ENCODE measurements at places on chromosomes 16 and 17.

DNA sequence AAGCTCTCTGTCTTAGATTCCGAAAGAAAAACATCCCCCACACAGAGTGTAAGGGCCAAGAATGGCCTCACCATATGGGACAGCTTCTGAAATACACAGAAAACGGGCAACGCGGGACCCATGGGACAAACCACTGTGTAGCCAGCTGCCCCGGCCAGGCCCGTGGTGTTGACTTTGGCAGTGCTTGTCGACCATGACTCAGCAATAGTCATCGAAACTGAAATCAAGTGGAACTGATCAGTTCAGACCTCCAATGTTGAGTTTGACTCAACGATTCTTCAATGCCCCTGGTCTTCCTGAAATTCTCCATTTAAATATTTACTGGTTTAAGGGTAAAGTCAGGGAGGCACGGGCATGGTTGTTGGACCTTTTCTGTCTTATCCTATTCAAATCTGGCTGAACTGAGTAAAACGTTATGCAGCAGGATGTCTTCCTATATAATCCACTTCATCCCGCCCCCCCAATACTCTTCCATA is 27.5 kb downstream of the ZFHX3 start:
- no peak for DNase-seq

GRCh38 chr17:82517230-82517865 is 2.2 kb upstream of the FOXK2 start:
- DNase-seq, result no peak

- DNase-seq, result no peak
Observed at GRCh38 chr16:61654962-61655361, 381.3 kb downstream of the CDH8 start.

GRCh38 chr17:41326173-41327145 is 10.9 kb upstream of the KRTAP17-1 start:
- no peak for DNase-seq

DNA sequence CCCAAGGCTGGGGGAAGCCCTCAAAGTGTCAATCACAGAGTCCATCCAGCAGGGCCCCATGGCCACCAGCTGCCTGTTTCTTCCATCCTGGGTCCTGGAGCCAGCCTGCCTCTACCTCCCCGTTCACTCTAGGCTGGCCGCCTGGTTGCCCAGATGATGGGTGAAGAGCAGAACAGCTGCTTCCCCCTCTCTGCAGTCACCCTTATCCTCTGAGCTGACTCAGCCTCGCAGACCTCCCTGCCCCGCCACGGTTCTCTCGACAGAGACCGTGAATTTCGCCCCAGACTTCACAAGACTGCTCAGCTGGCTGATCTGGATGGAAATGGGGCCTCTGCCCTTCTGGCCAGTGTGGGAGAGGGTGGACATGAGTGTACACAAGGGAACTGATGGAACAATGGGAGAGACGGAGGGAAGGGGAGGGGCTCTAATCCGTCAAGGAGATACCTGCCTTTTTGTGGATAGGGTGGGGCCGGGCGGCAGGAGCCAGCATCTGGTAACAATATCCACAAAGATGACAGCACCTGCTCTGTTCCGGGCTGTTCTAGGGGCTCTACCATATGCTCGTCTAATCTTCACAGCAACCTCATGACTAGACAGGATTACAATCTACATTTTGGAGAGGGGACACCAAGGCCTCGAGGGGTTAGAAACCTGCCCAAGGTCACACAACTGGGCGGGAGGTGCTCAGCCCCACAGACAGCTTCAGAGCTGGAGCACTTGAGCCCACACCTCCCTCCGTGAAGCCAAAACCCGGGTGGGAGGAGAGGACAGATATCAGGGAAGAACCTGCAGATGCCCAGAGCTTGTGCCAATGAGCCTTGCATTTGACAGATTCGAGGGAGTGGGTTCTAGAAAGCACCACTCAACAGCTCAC is 136.0 kb downstream of the SDK2 start:
- no peak for DNase-seq

DNA sequence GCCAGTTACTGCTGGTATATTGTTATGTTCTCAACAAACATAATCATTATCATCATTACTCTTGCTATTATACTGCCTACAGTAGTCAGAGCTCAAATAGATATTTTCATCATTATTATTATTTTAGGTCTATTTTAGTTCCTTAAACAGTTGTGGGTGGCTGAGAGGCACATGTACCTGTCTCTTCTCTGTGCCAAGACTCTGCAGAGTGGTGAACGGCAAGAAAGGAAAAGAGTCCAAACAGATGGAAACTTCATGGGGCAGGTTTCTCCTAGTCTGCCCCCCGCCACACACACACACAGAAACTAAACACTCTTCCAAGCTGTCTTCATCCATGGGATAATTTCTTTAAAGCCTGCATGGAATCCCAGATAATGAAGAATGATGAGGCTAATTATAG is 77.7 kb upstream of the CLEC3A start:
- no peak for DNase-seq

DNA sequence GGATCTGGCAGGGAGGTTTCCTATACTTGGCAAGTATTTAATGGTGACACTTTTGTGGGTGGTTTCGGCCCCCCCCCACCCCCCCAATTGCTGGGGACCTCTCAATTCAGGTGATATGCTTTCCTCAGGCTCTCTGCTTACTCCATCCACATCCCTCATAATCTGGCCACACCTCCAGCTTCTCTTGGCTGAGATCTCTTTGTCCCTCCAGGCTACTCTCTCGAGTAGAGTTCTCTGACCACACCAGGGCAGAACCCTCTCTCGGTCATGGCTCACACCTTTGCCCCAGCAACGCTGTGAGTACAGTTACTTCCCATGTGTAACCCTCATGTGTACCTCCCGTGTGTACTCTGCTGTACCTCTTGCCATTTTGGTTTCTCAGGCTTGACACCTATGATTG is 34.1 kb upstream of the SRSF1 start:
- no peak for DNase-seq

DNA sequence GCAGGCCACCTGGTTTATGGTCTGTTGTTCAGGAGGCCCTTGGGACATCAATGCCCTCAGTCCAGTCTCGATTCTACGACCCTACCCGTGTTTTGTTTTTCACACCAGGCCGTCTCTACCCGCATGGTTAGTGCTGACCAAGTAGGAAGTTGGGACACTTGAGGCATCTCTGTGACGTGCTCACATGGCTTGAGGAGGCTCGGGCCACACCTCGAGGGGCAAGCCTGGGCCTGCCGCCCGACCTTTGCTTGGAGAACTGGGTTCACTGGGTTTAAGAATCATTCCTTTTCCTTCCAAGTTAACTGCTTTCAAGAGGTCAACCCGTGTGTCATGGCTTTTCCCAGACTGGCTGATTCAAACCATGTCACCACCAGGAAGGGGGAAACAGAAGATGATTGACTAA is 86.8 kb downstream of the CMIP start:
- DNase-seq, result no peak

- no peak for DNase-seq
Observed at GRCh38 chr17:74296548-74296936, 22.5 kb downstream of the DNAI2 start.

DNA sequence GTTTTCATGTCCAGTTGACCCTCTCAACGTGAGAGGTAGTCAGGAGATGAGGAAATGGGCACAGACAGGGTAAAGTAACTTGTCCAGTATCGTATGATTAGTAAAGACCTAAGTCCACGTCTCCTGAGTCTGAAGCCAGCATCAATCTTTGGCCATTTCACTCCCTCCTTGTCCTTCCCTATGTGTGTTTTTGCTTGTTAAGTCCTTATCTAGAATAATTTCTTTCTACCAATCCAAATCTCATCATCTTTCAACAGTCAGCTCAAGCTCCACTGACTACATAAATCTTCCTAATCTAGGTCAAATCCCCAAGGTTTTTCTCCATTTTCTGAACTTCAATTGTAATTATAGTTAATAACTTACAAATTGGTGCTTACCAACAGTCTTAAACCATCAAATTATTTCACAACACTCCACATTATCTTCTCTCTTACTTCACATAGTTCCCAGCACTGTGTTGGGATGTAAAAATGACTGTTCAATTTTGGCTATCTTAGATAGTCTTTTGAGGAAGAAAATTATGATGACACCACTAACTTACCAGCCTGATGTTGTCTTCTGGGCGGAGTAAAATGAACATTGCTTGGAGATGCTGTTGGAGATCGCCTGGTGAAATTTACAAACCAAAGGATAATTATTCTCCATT is 72.3 kb upstream of the CORO6 start:
- no peak for DNase-seq

DNA sequence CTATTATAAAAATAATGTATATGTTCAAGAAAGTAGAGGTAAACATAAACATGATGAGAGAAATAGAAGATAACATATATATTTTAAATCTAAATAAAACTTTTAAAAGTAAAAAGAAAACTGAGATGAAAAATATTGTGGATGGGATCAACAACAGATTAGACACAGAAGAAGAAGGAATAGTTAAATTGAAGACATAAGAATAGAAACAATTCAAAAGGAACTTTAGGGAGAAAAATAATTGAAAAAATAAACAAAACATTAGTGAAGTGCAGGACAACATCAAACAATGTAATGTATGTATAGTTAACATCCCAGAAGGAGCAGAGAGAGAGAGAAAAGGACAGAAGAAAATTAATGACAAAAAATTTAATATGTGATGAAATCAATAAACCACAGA is 228.1 kb upstream of the TNRC6C start:
- DNase-seq, result no peak

- no peak for DNase-seq
Observed at GRCh38 chr17:67431249-67432015, 54.4 kb downstream of the PITPNC1 start.

GRCh38 chr17:57724026-57724728 is 20.9 kb downstream of the CCDC182 start:
- DNase-seq, result no peak

DNA sequence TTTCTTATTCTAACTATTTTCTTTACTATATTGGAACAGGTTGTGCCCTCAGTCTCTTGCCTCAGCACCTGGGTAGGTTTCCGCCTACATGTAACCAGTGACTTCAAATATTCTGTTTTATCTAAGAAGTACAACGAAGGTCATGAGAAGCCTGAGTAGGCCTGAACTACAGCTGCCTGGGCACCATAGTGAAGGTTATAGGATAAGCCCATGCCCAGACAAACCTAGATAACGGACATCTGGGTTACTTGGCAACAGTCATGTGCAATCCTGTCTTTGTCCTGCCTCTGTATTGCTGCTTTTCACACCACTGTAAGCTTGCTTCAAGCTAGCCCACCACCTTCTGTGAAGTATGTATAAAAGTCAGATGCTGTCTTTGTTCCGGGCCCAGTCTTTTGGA is 25.4 kb upstream of the ARL4D start:
- no peak for DNase-seq

- no peak for DNase-seq
Observed at GRCh38 chr16:3514621-3515020, 13.8 kb downstream of the CLUAP1 start.

DNA sequence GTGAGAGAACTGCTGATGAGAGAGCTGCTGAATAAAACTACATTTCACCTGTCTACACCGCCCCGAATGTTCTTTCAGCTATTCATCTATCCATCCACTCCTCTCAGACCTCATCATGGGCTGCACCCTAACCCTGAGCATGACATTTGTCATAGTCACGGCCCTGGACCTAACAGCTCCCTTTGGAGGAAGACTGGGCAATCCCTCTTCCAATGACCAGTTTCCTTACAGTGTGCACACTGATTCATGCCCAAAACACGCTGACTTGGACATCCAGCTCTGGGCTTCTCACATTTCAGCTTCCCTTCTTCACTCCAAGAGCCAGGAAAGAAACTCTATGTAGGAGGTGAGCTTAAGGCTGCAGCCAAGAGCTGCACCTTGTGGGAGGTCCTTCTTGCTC is 41.8 kb upstream of the ARL4D start:
- no peak for DNase-seq

GRCh38 chr17:82065193-82065637 is 389 bp downstream of the DUS1L start:
- DNase-seq, result no peak

GRCh38 chr16:89115216-89115861 is 21.7 kb downstream of the ACSF3 start:
- no peak for DNase-seq

GRCh38 chr17:21211825-21212479 is 2.0 kb downstream of the TMEM11 start:
- no peak for DNase-seq

GRCh38 chr16:27789150-27789549 is 239.2 kb downstream of the KATNIP start:
- no peak for DNase-seq

GRCh38 chr17:2937331-2938003 is 125.9 kb downstream of the OR1D5 start:
- no peak for DNase-seq

- no peak for DNase-seq
Observed at GRCh38 chr17:65455972-65456343, 105.5 kb downstream of the AXIN2 start.

DNA sequence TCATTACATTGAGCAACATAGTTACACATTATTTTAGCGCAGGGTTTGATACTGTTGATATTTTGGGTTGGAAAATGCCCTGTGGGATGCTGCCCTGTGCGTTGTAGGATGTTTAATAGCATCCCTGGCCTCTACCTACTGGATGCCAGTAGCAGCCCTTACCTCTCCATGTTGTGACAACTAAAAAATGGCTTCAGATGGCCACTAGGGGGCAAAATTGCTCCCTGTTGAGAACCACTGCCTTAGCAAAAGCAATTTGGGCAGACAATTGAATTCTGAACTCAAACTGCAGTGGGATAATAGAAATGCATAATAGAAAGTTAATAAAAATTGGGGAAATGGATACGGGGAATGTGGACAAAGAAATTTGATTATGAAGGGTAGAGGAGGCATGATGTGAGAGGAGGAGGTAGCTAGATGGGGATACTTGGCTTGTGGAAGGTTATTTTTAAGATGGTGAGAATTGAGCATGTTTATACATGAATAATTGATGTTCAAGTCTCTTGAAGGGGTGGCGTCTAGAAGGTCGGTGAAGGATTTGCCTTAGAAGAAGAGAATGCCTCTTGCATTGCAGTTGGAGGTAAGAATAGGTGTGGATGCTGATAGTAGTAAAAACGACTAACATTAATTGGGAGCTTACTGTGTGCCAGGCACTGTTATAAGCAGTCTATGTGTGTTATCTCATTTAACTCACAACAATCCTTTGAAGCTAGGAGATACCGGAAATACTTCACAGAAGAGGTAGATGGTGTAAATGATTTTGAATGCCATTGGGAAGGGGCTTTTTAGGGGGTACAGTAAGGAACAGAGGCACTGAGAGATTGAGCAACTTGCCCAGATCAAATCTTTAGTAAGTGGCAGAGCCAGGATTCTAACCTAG is 19.0 kb downstream of the HEATR9 start:
- DNase-seq, result peak; percentile 34

GRCh38 chr17:16886655-16887322 is 85.1 kb downstream of the TNFRSF13B start:
- DNase-seq, result no peak

- no peak for DNase-seq
Observed at GRCh38 chr17:32110596-32110995, 31.7 kb upstream of the RHOT1 start.

DNA sequence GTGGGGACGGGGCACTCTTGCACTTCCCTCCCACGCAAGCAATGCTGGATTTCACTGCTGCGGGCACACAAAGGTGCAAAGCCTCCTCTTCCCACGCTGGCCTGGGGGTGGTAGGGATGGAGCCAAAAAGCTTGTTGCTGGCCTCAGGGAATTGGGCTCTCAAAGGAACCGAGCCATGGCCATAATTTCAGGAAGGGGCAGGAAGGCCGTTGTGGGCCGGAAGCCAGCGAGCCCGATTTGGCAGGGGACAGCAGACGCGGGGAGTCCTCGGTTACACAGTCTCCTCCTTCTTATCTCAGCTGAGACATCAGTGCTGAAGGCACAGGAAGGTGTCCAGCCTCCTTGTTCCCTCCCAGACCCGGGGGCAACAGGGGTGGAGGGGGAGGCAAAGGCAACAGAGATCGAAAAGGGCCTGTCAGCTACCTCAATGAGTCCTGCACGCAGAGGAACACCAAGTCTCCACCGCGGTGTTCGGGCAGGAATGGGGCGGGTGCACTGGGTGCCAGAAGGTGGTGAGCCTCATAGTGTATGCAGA is 59.5 kb downstream of the SLFN11 start:
- DNase-seq, result no peak

All from NCI-H1105 (cell line).